Activated CD4-positive, alpha-beta memory T cell treated with anti-CD3 and anti-CD28 coated beads, Interleukin-2, amount 10 ng/mL, durations not matched to agents 7 days and 5 days (primary cell): ENCODE measurements at places on chromosomes 11 and 22.

GRCh38 chr11:88398372-88398771 is 60.8 kb upstream of the CTSC start:
- H3K27ac ChIP-seq = no peak overlapping the region
- H3K36me3 ChIP-seq = peaks cover 4% of the 10 kb centered on the region
- no peak overlapping the region for H3K4me3 ChIP-seq
- no peaks in the 10 kb centered on the region for H3K27me3 ChIP-seq
- no peak for DNase-seq
- peaks cover 18% of the 10 kb centered on the region for H3K4me1 ChIP-seq

DNA sequence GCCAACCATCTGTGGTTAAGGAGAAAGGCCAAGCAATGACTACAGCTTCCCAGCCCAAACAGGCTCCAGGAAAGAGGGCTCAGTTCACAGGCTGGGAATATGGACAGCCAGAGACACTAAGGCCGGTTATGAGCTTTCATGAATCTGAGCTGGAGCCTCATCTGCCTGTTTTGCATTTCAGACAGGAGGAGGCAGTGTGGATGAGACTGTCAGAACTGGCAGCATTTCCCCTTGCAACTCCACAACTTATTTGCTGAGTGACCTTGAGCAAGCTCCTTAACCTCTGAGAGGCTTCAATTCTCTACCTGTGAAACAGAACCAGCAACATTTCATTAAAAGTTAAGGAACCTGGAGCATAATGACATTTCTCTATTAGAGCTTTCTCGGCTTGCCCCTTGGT is 264.0 kb downstream of the ETS1 start:
- peaks cover 91% of the 10 kb centered on the region for H3K4me1 ChIP-seq
- no peaks in the 10 kb centered on the region for H3K27me3 ChIP-seq
- DNase-seq = peak; percentile 65

GRCh38 chr11:12195768-12196167 is 85.4 kb downstream of the MICAL2 start:
- no peaks in the 10 kb centered on the region for H3K27me3 ChIP-seq
- H3K4me3 ChIP-seq = peak overlapping the region; percentile 88
- peaks cover 78% of the 10 kb centered on the region for H3K4me1 ChIP-seq
- H3K27ac ChIP-seq = peak overlapping the region; percentile 98
- peaks cover 46% of the 10 kb centered on the region for H3K36me3 ChIP-seq

- H3K36me3 ChIP-seq = no peaks in the 10 kb centered on the region
- H3K27me3 ChIP-seq = peaks cover 19% of the 10 kb centered on the region
- H3K27ac ChIP-seq = no peak overlapping the region
- no peak for DNase-seq
- no peak overlapping the region for H3K4me3 ChIP-seq
Measured at GRCh38 chr11:118620529-118621070, 13.2 kb downstream of the PHLDB1 start.
